ENCODE measurements at places on chromosomes 2 and 18.

DNA sequence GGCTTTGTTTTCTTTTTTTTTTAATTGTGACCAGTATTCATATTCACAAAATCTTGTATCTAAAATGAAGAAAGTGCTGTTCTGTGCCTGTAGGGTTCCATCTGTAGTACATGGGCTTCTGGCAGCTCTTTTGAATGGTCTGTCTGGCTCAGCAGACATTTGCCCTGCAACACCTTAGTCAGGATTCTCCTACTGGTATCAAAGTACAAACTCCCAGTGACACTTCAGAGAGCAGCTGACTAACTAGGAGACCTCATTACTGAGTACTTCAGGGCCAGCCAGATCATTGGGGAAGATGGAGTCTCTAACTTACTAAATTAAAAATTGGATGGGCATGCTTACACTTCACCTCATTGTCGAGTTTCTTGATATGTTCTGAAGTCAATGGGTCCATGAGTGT is 39.7 kb downstream of the GRHL1 start:
- DNase-seq = no peak

GRCh38 chr2:36650031-36650829 is 46.3 kb upstream of the VIT start:
- DNase-seq = peak; percentile 81

- no peak for DNase-seq
Measured at GRCh38 chr2:152165780-152166179, 9.8 kb downstream of the STAM2 start.

GRCh38 chr2:30428827-30429461 is 18.1 kb upstream of the LCLAT1 start:
- no peak for DNase-seq

DNA sequence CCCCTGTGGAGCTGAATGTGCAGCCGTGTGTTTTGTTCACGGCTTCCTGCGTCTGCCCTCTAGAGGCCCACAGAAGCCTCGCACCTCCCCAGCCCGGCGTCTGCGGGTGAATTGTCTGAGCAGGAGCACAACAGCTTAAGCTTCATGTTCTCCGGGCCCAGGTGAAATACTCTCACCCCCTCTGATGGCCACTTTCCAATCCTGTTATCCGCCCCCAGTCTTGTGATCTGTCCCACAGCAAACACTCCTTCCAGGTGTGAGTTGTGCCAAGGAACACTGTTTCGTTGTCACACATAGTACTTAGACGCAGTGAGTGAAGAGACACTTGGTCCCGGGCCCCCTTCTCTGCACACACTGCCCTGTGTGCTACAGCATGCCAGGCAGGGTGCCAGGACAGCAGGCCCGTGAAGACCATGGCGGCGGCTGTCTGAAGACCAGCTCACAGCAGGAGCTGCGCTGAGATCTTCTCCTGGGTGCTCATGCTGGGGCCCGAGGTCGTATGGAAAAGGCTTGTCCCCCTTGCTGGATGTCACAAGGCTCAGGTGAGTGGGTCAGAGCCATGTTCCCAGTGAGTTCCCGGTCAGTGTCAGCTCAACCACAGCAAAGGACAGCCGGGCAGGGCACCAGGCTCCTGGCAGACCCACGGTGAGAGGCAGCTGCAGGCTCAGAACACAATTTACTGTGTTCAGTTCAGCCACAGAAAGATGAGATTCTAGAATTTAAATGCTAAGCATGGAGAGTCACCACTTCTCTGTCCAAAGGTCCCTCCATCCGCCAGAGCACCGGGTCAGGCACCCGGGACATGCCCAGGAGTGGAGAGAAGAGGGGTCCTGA is 6.8 kb upstream of the PXDN start:
- peak; percentile 87 for DNase-seq

- DNase-seq = no peak
Measured at GRCh38 chr18:75168619-75169018, 40.3 kb downstream of the PTGR3 start.

GRCh38 chr2:233822781-233823730 is 31.3 kb downstream of the HJURP start:
- DNase-seq = no peak

DNA sequence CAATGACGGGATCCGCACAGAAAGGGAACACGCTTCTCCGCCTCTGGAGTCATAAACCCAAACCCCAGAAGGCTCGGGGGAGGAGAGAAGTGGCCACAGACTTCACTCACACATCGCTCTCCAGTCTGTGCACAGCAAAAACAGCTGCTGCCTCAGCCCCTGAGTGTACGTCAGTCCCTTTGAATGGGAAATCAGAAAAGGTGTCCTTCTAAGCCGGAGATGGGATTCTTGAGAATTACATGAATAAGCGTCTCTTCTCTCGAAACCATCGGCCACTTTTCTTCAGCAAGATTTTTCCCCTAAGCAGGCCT is 78.3 kb downstream of the PDCL3 start:
- DNase-seq = no peak
